NB4 (cell line): ENCODE measurements at places on chromosomes 4 and X.

DNA sequence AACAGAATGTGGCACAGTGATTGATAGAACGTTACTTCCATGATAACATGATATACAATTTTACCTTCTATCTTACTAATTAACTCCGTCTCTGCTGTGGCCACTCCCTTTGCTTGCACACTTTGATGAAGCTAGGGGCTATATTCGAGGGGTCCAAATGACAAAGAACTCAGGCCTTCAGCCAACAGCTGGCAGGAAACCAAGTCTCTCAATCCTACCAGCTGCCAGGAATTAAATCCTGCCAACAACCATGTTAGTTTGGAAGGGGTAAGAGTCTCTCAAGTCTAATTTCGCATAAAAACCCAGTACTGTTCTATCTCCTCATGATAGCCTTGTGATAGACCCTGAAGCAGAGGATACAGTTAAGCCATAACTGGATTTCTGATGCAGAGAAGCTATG lies 1122.9 kb upstream of the PCDH10 start:
- no peak for DNase-seq

DNA sequence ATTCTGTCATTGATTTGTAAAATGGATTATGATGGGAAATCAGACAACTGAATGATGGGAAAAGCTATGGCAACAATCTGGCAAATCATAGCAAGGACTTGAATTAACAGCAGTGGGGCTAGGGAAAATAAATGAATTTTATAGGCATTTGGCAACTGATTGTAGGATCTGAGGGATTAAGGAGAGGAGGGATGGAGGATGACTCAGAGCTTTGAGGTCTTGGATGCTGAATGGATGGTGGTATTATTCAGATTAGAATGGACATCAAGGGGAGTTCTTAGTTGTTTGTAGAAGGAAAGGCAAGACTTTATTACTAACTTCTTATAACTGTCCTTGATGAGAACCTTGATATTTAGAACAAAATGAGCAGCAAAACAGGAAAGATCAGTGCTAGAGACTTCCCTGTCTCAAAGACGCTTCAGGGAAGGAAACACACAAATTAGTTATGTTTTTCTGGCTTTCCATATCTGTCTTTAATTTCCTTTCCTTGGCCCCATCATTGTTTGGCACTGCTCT lies 51.4 kb upstream of the HHIP start:
- DNase-seq: no peak

GRCh38 chr4:31657859-31658570 lies 937.8 kb downstream of the PCDH7 start:
- DNase-seq: no peak

DNA sequence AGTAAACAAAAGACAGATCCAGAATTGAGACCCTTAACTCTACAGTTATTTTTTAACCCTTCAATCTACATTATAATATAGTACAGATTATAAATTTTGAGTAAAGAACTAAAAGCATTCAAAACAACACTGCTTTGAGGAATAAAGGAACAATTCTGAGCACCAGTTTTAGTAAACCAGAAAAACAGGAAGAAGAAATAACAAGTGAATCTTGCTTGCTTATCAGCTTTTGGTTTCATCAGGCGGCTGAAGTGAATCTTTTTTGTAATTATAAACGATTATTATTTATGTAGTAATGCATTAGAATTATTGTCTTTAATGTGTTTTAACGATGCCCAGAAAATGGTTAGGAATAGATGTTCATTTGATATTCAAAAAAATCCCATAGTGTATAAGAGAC lies 305.4 kb downstream of the ARAP2 start:
- DNase-seq: no peak

- DNase-seq: no peak
Observed at GRCh38 chr4:8439168-8439567, 1.4 kb downstream of the ACOX3 start.

GRCh38 chr4:89483833-89484232 lies 176.2 kb upstream of the GPRIN3 start:
- DNase-seq: no peak

DNA sequence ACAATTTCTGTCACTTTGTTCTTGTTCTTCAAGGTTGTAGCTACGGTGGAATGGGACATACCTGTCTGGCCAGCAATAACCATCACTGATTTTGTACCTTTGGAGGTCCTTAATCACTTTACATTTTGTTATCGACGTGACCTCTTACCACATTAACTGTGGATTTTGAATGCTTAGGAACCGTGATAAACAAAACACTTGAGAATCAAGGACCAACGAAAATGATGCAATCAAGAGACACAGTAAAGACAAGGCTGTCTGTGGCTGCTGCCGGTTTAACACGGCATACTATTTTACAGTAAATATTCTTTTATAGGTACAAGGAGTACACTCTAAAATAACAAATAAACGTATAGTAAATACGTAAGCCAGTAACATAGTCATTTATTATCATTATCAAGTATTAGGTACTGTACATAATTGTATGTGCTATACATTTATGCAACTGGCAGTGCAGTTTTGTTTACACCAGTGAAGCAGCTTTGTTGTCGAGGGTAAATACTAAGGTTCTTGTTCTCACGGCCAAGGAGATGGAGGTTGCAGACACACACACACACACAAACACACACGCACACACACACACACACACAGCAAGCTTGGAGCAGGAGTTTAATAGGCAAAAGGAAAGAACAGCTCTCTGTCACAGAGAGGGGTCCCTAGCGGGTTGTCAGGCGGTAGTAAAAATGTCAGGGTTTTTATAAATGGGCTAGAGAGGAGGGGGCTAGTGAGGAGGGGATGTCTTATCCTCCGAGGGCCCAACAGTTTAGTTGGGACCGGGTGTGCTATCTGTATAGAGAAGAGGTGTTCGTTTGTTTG lies 194.7 kb upstream of the CXorf51B start:
- DNase-seq: no peak

DNA sequence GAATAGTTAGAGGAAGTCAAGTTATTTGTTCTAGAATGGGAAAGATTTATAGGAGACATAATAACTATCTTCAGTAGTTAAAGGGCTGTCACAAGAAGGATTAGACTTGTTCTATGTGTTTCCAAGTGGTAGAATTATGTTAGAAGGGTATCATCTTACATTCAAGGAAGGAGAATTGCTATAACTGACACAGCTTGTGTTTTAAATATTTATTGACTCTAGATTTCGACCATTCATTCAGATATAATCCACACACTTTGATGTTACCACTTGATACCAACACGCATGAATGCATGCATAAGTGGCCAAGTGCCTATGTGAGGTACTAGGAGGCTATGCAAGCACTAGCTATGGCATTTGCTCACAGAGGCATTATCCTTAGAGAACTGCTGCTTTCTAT lies 122.7 kb downstream of the CCNB3 start:
- no peak for DNase-seq

DNA sequence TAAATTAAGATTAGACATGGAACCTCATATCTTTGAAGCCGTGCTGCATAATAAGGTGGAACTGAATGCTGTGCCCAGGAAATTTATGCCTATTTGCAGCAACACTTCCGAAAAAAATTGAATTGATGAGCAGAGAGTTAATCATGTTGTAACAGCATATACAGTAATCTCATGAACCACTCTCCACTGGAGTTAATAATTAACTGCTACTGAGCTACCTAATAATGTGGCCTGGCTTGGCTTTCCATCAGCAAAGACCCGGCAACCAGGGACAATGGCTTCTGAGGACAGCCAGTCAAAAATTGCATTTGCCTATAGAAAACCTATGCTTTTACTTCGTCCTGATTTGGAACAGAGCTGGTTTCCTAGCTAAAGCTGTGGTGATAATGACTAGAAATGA lies 63.8 kb upstream of the GATB start:
- DNase-seq: no peak

- DNase-seq: peak; percentile 8
Observed at GRCh38 chr4:144575181-144575580, 70.8 kb upstream of the HHIP start.

GRCh38 chr4:187289371-187289770 lies 565.7 kb upstream of the FAT1 start:
- DNase-seq: no peak

DNA sequence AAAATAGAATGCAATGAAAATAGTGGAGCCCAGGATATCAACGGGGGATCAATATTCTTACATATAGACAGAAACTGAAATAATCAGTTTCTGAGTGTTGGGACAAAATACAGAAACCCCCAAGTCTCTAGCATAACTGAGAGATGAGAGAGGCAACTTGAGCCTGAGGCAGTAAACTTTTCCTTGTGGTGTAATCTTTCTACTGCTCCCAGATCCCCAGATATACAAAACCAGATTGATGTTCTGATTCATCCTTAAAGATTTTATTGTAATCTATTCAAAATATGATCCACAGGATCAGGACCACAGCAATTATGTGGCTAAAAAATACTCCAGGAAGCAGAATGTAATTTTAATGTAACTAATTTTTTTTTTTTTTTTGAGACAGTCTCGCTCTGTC lies 2282.6 kb downstream of the ARAP2 start:
- no peak for DNase-seq

GRCh38 chrX:134537179-134537955 lies 77.4 kb downstream of the HPRT1 start:
- peak; percentile 57 for DNase-seq

DNA sequence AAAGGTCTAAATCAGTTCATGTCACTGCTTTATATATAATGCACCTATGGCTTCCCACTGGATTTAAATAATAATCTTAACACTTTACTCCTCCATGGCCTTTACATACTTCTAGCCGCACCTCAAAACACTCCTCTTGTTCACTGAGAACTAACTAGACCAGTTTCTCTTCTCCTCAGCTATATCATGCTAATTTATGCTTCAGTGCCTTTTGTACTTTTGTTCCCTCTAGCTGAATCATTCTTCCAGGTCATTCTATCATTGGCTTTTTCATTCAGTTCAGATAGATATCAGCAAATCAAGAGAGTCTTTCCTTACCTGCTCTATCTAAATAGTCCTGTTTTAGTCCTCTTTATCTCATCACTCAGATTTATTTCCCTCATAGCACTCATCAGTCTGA lies 64.2 kb downstream of the TET2 start:
- DNase-seq: no peak

DNA sequence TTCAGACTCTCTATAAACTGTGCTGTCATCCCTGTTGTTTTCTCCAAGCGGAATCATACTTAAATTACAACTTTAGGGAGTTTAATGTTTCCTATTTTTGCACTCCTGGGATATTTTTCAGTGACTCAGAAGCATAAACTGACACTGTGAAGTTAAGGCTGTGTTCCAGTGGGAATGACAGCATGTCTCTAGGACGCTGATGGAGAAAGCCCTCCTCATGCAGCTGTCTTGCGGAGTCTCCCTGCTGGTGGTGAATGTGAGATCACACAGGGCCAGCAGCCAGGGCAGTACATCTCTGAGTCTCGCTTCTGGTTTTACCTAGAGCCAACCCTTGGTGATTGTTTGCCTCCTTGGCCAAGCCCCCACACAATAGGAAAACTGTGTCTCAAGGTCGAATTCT lies 53.3 kb downstream of the NFKB1 start:
- no peak for DNase-seq

DNA sequence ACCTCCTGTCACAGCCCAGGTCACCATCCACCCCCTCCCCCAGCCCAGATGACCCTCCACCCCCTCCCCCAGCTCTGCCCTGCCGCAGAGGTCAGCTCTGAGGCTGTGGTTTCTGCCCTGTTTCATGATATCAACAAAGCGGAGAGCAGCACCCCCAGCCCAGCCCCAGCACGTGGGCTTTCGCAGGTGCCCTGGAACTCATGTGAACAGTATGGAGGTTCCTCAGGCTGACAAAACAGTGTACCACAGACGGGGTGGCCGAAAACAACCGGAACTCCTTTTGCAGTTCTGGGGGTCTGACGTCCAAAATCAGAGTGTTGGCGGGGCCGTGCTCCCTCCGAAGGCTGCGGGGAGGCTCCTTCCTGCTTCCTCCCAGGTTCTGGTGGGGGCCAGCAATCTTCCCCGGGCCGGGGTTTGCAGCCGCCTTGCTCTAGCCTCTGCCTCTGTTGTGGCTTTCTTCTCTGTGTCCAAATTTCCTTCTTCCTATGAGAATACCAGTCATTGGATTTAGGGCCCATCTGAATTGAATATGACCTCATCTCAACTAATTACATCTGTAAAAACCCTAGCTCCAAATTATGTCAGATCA lies 7.9 kb upstream of the PSAPL1 start:
- DNase-seq: no peak

- no peak for DNase-seq
Observed at GRCh38 chr4:182264139-182264752, 21.0 kb downstream of the TENM3 start.

- DNase-seq: no peak
Observed at GRCh38 chr4:108644237-108644636, 6.2 kb upstream of the OSTC start.

DNA sequence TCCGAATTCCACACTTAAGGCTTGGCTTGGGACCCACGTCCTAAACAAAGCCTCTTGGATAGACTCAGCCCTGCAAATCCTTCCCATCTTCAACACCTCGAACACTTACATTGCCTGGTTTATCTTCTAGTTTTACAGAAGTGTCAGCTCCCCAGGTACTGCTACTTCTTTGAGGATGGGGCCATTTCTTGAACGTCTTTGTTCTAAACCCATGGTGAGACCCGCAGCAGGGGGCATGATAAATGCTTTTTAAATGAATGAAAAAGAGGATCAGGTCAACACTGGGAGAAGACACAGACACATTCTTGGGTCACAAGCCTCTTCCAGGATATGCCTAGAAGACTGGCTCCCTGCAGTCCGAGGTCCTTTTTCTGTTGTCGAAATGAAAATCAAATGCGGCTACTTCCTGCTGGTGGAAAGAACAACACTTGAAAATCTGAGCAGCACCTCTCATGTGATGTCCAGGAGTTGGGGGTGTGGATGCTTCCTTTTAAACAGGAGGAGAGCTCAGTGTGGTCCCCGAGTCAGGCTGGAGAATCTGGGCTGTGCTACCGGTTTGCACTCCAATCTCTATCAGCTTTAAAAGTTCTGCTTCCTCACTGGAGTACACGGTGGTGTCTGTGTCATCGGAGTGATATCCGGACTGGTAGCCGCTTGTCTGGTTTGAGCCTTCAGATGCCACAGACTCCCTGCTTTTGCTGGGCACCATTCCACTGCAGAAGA lies 45.8 kb downstream of the KDR start:
- no peak for DNase-seq

DNA sequence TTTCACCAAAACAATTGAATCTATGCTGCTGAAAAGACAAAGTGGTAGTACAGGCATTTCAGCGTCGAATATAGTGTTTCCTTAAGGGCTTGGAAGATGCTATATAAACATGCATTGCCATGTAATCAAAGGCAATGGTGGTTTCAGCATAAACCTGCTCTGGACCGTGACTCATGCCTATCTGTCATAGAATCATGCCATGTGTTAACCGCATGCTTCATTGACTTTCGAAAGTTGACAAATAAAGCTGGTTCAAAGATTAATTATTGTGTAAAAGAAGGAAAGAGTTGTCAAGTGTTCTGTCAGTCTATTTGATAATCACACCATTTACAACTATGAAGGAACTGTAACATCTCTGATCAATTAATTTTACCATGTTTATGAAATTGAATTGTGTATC lies 83.2 kb downstream of the FUNDC1 start:
- DNase-seq: no peak

- no peak for DNase-seq
Observed at GRCh38 chr4:46986922-46987638, 6.3 kb downstream of the GABRA4 start.

GRCh38 chr4:150381609-150382008 lies 200.3 kb upstream of the MAB21L2 start:
- no peak for DNase-seq
